ENCODE measurements at places on chromosomes 2 and 18. TPM values are rescaled to one million over a fixed set of nuclear protein-coding genes. Genes with fewer than 3 reads are reported as not detected.

GRCh38 chr2:127044977-127045661, 61.8 kb downstream of the BIN1 start:
- no peaks in the 10 kb centered on the region for H3K4me1 ChIP-seq
- H3K36me3 ChIP-seq: no peaks in the 10 kb centered on the region
- H3K27ac ChIP-seq: no peak overlapping the region
- H3K27me3 ChIP-seq: no peaks in the 10 kb centered on the region
- H3K4me3 ChIP-seq: no peak overlapping the region

DNA sequence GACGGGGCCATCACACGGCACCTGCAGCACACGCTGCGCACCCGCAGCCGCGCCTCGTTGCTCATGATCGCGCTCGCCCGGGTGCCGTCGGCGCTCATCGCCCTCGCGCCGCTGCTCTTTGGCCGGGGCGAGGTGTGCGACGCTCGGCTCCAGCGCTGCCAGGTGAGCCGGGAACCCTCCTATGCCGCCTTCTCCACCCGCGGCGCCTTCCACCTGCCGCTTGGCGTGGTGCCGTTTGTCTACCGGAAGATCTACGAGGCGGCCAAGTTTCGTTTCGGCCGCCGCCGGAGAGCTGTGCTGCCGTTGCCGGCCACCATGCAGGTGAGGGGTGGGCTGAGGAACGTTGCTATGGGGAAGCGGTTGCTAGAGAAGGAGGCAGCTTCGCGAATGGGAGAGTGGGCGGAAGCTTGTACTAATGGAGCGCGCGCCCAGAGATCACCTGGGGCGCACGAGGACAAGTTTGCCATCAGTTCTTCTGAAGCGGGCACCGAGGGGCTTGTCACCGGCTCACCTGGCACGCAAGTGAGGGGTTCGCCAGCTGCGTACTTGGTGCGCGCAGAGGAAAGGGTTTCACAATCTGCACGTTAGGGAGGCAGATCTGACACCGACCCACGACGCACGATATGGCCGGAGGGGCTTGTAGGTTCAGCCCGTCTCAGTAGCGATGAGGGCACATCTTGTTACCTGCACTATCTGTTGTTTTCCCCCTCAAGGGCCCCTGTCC, 45.6 kb downstream of the DDX18 start:
- H3K27me3 ChIP-seq: no peaks in the 10 kb centered on the region
- DNase-seq: no peak
- H3K4me1 ChIP-seq: no peaks in the 10 kb centered on the region
- no peaks in the 10 kb centered on the region for H3K36me3 ChIP-seq

- H3K4me1 ChIP-seq: no peaks in the 10 kb centered on the region
- DNase-seq: no peak
- H3K4me3 ChIP-seq: no peak overlapping the region
- no peaks in the 10 kb centered on the region for H3K27me3 ChIP-seq
- H3K36me3 ChIP-seq: no peaks in the 10 kb centered on the region
Observed at GRCh38 chr18:79772865-79773696, 24.7 kb upstream of the KCNG2 start.

DNA sequence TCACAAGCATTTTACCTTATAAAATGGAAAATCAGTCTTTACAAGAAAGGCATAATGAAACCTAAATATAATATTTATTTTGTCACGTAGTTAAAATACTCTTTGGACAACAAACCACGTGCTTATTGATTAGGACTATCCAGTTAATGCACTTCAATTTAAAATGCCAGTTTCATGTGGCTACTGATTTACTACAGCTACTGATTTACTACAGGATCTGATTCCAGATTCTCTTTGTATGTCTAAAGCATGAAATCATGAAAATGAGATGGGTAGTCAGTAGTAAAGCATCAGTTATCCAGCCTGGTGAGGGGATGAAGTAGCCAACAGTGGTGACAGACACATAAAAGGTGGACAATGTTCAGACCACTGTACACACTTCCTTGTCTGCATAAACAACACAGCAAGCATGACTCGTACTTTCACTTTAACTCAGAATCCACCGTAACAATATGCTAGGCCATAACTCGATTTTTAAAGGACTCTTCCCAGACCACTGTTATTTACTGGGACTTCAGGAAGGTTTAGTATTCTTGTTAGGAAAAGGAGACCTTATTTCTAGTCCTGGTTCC, 24.9 kb downstream of the ACAA2 start:
- peak overlapping the region; percentile 24 for H3K27ac ChIP-seq
- H3K36me3 ChIP-seq: peaks cover 6% of the 10 kb centered on the region
- no peak for DNase-seq
- H3K4me1 ChIP-seq: peaks cover 6% of the 10 kb centered on the region

DNA sequence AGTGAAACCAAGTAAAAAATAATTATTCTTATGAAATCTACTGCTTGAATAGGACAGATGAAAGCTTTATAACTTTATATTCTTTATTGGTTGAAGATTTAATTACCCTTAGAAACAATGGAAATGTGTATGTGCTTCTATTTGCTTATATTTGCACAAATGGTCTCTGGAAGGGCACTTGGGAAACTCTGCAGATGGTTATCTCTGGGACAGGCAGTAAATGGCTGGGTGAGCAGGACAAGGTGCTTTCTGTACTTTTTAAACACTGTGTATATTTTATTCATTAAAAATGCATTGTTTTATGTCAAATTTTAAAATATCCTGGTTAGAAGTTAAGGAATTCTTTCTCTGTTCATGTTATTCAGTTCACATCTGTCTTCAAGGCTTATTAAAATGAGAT, 131.1 kb downstream of the LRRTM4 start:
- DNase-seq: no peak
- no peaks in the 10 kb centered on the region for H3K36me3 ChIP-seq

DNA sequence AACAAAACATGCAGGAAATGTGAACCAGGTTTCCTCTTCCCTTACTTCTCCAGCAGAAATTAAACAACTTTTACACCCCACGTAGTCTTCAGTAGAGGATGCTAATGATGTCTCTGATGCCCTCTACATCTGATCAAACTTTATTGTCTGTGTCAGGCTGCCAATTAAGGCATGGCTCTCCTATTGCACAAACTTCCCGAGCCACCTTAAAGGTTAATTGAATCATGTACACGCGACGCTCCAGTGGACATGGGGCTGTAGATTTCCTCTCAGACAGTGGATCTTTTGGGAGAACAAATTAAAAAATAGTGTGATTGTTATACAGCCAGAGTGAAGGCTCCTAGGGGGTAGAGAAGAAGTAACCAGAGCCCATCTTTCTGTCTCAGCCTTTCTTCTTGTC, 301.6 kb downstream of the SMAD2 start:
- no peaks in the 10 kb centered on the region for H3K36me3 ChIP-seq
- DNase-seq: no peak

DNA sequence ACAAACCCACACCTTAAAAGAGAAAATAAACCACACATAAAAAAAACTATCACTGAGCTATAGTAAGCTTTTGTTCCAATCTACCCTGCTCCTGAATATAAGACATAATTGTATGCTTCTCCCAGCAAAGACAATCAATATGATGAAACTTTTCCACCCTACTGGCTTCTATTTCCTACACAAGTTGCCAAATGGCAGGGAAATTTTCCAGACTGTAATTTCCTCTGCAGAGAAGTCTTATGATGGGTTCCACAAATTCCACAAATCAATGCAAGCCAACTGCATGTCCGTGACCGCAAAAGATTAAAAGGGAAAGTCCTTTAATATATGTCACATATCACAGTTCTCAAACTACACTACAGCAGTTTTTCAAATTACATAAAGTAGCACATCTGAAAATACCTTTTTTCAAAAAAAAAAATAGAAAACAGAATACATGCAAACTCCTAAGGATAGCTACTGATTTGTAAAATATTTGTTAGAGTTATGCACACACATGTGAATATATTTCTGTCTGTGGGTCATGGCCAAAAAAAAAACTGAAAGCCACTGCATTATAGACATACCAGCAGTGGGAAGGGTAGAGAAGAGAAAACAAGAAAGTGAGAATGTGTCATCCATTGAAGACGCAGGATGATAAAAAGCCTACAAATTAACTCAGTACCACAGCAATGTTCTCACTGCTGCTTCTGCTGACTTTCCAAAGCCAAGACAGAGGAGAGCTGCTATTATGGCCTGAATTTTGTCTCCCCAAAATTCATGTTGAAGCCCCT, 61.4 kb downstream of the RPL31 start:
- no peaks in the 10 kb centered on the region for H3K4me1 ChIP-seq
- no peaks in the 10 kb centered on the region for H3K36me3 ChIP-seq
- DNase-seq: no peak
- no peak overlapping the region for H3K27ac ChIP-seq
- H3K27me3 ChIP-seq: no peaks in the 10 kb centered on the region

- H3K36me3 ChIP-seq: no peaks in the 10 kb centered on the region
- no peak overlapping the region for H3K4me3 ChIP-seq
- H3K27ac ChIP-seq: no peak overlapping the region
- no peak for DNase-seq
- H3K27me3 ChIP-seq: no peaks in the 10 kb centered on the region
Observed at GRCh38 chr2:228956701-228957474, 314.2 kb downstream of the PID1 start.

GRCh38 chr2:31013301-31013700, 124.9 kb downstream of the GALNT14 start:
- H3K27ac ChIP-seq: no peak overlapping the region
- no peaks in the 10 kb centered on the region for H3K27me3 ChIP-seq
- H3K4me1 ChIP-seq: no peaks in the 10 kb centered on the region
- no peak overlapping the region for H3K4me3 ChIP-seq
- H3K36me3 ChIP-seq: no peaks in the 10 kb centered on the region

GRCh38 chr2:222566229-222566628, 89.7 kb downstream of the FARSB start:
- no peaks in the 10 kb centered on the region for H3K4me1 ChIP-seq
- H3K27me3 ChIP-seq: no peaks in the 10 kb centered on the region
- H3K36me3 ChIP-seq: no peaks in the 10 kb centered on the region

DNA sequence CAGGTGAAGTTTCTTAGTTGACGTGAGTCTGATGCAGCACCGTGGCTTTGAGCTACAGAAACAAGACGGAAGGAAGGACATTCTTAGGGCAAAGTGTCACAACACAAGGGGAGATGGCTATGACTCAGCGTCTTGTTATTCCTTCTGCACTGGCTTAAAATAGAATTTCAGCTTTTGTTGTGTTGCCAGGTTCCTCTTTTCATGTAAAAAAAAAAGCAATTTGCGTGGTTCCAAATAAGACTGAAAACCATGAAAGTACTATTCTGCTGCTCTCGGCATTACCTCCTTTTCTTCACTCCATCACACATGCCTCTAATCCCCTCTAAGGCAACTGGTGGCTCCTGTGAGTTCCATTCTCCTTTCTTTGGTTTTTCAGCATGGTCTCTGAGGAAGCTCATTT, 150.1 kb downstream of the ANTXR1 start:
- H3K4me1 ChIP-seq: no peaks in the 10 kb centered on the region
- no peak overlapping the region for H3K4me3 ChIP-seq
- no peak for DNase-seq

DNA sequence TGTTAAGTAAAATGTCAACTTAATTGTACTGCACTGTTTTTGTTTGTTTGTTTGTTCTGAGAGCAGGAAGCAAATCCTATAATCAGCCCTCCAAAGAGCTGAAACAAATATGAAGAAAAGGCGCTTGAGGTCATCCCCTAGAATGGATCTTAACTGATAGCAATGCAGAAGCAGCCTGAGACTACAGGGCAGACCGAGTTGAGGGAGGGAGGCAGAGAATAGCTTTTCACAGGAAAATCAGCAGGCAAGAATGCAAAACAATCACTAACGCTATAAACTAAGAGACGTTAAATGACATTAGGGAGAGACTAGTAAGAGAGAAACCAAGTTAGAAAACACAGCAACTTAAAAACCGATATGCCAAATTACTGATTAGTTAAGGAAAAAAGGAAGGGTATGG, 37.2 kb downstream of the GALNT1 start:
- no peak for DNase-seq
- H3K4me1 ChIP-seq: peaks cover 4% of the 10 kb centered on the region
- no peaks in the 10 kb centered on the region for H3K27me3 ChIP-seq
- no peaks in the 10 kb centered on the region for H3K36me3 ChIP-seq

GRCh38 chr2:138713069-138713496, 67.1 kb downstream of the NXPH2 start:
- H3K4me1 ChIP-seq: no peaks in the 10 kb centered on the region
- H3K27me3 ChIP-seq: no peaks in the 10 kb centered on the region
- no peak overlapping the region for H3K4me3 ChIP-seq
- H3K36me3 ChIP-seq: no peaks in the 10 kb centered on the region

DNA sequence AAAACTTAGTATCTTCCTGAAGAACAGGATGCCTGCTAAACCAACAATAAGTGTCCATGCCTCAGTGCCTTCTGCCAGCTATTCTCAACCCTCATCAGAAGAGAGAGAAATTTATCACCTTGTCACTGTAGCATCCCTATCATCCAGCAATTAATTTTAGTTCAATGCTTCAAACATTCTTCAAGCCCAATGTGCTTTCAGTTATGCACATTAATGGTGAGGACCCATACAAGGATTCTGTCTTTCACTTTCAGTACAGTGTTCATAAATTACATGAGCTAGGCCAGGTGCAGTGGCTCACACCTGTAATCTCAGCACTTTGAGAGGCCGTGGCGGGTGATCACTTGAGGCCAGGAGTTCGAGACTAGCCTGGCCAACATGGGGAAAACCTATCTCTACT, 47.0 kb upstream of the MSH6 start:
- no peak overlapping the region for H3K4me3 ChIP-seq
- H3K36me3 ChIP-seq: no peaks in the 10 kb centered on the region
- no peaks in the 10 kb centered on the region for H3K27me3 ChIP-seq
- no peak overlapping the region for H3K27ac ChIP-seq
- H3K4me1 ChIP-seq: no peaks in the 10 kb centered on the region
- DNase-seq: no peak

- no peak overlapping the region for H3K4me3 ChIP-seq
- no peaks in the 10 kb centered on the region for H3K4me1 ChIP-seq
- H3K27ac ChIP-seq: no peak overlapping the region
- no peaks in the 10 kb centered on the region for H3K36me3 ChIP-seq
- no peaks in the 10 kb centered on the region for H3K27me3 ChIP-seq
Observed at GRCh38 chr2:211067029-211067428, 510.6 kb downstream of the CPS1 start.

The CCDC68 gene
- 22.3 TPM for total RNA-seq

The CACNB4 gene
- 1.0 TPM for total RNA-seq

The AFF3 gene
- total RNA-seq: 0.86 TPM

The VAMP5 gene
- total RNA-seq: 14.0 TPM

The OBSL1 gene
- 13.2 TPM for total RNA-seq

The CTNNA2 gene
- total RNA-seq: 0.17 TPM

The RBKS gene
- 8.9 TPM for total RNA-seq

The TLX2 gene
- 0.12 TPM for total RNA-seq
